ENCODE measurements at places on chromosomes 11 and 22.

- no peak for DNase-seq
Observed at GRCh38 chr11:103875855-103876510, 160.5 kb upstream of the DDI1 start.

GRCh38 chr22:41352058-41352457 is 29.7 kb upstream of the TEF start:
- DNase-seq, result no peak

- no peak for DNase-seq
Observed at GRCh38 chr11:13339195-13340153, 61.9 kb downstream of the BMAL1 start.

DNA sequence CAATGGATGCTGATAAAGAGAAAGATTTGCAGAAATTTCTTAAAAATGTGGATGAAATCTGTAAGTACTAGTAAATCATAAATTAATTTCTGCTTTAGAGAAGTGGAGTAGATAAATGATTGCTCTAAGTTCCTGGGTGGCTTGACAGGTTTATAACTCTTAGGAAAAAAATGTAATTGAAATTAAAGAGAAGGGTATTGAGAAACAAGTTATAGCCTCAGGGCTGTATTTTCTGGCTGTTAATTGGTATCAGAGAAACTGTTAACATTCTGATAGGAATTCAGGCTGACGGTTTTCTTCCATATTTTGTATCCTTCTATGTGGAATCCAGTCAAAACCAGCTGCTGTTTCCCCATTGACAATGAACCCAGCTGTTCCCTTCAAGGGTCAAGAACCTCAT is 1.9 kb downstream of the TTC12 start:
- DNase-seq, result no peak

GRCh38 chr11:122617926-122618325 is 37.6 kb upstream of the UBASH3B start:
- no peak for DNase-seq
